Inflammatory macrophage (primary cell): ENCODE measurements at places on chromosomes 3 and 15.
A peak's percentile ranks its signal among the peaks of the same experiment; 100 is the strongest.

DNA sequence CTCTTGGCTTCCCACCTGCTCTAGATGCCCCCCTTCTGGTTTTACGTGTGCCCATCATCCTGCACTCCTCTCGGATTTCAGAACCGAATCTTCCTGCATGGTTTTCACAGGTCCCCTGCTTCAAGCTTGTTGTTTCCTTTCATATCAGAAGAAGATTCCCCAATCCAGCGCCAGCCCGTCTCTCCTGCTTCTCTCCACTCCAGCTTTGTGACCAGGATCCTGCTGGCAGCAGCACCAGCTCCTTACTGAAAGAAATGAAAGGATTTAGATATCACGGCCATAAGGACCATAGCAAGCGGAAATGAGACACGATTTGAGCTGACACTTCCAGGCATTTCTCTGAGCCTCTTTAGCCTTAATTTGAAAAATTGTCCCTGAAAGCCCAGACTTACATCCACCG, 180.3 kb upstream of the UBE3A start:
- no peak for DNase-seq

DNA sequence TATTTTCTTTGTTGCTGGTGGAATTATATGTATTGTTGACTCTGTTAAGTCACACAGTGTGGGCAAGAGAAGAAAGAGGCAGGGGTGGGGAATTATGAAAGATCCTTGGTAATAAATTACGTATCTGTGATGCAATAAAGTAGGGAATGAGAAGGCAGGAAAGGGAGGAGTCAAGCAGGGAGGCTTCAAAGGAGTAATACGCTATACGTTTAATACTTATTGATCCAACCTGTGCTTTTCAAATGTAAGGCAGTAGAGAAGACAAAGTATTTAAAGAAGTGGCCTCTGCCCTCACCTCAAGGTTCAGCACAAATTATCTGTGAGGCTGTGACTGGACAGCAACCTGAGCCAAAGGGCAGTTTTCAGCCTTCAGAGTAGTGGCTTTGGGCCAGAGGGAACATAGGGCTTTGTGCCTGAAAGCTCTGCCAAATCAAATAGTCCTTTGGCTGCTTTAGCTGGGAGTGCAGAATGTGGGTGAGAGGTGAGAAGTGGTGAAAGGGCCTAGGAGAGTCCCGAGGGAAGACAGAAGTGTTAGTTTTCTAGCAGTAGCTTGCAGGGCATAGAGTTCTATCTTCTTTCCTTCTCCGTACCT, 1.2 kb upstream of the PLIN1 start:
- no peak for DNase-seq

- DNase-seq, result no peak
Observed at GRCh38 chr3:148600902-148601765, 96.6 kb upstream of the AGTR1 start.

DNA sequence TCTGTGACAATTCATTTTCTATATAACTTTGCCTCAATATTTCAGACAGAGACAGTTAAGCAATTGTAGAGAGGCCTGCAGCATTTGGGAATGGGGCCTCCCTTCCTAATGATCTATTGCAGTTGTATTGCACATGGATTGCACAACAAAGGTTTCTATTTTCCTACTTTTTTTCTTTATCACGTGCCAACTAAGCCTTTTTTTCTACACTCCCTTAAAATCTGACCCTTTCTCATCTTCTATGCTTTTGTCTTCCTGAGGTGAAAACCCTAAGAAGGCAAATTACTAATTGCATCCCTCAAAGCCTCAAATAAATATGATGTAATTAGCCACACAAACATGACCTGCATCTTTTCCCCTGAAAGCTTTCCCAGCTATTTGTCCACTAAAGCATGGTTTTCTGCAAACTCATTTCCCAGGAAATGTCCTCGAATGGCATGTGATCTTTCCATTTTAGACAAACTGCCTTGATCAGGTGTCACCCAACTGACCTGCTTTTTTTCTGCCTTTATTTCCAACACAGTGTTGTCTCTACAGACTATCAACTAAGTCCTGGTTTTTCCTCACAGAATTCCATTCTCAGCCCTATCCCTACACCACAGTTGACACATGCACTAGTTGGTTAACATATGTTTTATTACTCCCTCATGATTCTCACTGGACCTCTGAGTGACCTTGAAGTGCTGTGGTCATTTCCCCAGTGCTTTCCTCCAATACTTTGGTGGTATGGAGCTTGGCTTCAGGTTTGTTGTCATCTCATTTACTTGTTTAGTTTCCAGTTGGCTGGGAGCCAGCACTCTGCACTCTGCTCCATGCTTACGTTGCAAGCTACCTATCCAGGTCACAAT, 31.9 kb upstream of the TSC22D2 start:
- peak; percentile 14 for DNase-seq

GRCh38 chr3:13563321-13563720, 14.4 kb downstream of the FBLN2 start:
- DNase-seq, result no peak

DNA sequence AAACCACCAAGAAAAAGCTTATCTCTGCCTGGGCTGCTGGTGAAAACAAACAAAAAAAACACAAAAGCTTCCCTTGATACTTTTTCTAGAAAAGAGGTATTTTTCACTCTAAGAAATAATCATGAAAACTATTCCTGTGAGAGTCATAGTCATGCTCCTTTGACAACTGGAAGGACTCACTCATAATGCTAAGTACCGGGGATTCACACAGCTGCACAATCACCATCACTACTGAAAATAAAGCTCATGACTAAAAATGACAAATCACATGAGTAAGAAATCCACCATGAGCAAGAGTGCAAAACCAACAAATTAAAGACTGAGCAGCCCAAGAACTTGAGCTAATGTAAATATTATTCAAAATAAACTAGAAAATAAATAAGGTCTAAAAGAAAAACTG, 10.6 kb upstream of the POU1F1 start:
- DNase-seq, result no peak
